ENCODE measurements at places on chromosomes 2 and 18.

GRCh38 chr18:13455960-13456481 is 237.5 kb downstream of the LDLRAD4 start:
- peak; percentile 50 for DNase-seq

- no peak for DNase-seq
Observed at GRCh38 chr2:220509096-220509757, 881.8 kb downstream of the SLC4A3 start.

- no peak for DNase-seq
Observed at GRCh38 chr18:62578980-62579511, 56.2 kb downstream of the ZCCHC2 start.

DNA sequence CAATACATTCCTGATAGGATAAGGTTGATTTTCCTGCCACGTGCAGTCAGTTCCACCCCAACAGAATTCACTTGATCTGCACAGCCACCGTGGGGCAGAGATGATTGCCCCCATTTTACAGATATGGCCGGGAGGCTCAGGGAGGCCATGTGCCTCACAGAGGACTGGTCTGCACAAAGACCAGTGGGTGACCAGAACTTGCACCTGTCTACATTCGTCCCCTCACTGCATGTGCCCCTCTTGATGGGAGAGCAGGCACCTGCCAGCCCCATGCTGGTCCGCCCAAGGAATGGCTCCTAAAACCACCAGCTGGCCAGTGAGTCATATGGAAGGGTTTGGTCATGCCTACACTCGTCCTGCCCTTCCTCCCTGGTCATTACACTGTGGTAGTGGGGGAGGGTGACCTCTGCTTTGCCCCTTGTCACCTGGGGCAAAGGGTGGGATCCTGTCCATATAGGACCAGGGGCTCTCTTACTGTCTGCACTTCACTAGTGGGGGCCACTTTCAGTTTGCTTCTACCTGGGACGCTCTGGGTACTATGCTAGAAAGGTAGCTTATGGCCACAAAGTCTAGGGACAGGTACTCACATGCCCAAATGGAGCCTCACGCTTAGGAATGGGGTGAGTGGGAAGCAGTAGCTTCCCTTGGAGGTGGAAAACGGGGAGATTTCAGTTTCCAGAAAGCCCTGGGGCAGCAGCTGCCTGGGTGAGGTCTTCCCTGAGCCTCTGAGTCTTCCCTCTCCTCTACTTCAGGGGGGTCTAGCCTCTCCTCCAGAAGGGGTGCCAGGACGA is 14.7 kb downstream of the RRM2 start:
- DNase-seq = no peak

DNA sequence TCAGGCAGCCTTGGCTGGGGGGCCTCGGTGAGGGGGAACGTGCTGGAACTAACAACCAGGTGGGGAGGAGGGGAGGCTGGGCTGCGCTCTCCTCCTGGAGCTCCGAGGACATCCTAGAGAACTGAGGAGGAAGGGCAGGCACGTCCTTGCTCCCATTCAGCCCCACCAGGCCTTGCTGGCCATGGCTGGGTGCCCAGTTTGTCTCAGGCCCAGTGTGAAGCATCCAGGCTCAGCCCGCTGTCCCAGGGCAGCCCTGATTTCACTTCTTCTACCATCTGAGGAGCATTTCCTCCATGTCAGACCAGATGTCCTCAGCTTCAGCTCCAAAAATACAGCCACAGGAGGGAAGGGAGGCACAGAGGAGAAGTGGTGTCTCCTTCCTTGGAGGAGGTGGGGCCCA is 125.4 kb downstream of the CELF4 start:
- DNase-seq = no peak

- no peak for DNase-seq
Observed at GRCh38 chr18:8895987-8896619, 190.7 kb downstream of the MTCL1 start.

DNA sequence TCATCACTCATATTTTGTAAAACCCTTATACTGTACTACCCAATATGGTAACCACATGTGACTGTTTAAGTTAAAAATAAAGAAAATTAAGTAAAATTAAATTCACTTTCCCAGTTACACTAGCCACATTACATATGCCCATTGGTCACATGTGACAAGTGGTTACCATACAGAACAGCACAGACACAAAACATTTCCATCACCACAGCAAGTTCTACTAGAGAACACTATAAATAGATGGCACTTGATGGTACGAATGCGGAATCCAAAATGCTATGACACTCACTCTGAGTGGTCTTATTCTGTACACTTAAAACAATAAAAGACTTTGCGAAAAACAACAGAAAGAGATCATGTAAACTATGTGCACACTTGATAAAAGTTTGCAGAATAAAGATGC is 202.2 kb downstream of the PDE1A start:
- DNase-seq = no peak

DNA sequence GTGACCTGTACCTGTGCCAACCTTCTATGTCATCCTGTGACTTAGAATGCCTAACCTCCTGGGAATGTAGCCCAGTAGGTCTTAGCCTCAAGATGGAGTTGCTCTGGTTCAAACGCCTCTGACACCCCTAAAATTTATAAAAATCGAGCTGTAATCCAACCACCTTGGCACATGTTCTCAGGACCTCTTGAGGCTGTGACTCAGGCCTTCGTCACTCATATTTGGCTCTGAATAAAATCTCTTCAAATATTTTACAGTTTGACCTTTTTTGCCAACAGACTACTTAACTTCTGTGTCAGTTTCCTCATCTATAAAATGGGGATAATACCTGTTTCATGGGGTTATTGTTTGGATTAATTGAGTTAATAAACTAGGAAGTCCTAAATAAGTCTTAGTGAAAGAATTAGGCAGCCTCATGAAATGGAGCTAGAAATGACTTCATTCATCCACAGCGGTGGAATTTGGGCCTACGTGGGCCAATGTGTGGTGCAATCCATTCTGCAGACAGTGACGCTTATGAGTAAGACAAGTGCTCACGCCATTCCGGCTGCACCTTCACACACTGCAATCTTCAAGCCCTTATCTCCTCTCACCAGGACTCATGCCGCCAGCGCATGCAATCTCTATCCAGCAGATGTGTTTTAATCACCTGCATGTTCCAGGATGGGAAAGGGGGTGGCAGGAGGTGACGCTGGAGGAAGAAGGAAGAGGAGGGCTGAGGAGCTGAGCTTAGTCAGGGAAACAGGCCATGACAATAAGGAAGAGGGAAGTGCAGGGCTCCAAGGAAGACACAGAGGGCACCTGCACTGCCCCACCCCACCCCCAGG is 2.0 kb upstream of the UBE2F start:
- DNase-seq = no peak

DNA sequence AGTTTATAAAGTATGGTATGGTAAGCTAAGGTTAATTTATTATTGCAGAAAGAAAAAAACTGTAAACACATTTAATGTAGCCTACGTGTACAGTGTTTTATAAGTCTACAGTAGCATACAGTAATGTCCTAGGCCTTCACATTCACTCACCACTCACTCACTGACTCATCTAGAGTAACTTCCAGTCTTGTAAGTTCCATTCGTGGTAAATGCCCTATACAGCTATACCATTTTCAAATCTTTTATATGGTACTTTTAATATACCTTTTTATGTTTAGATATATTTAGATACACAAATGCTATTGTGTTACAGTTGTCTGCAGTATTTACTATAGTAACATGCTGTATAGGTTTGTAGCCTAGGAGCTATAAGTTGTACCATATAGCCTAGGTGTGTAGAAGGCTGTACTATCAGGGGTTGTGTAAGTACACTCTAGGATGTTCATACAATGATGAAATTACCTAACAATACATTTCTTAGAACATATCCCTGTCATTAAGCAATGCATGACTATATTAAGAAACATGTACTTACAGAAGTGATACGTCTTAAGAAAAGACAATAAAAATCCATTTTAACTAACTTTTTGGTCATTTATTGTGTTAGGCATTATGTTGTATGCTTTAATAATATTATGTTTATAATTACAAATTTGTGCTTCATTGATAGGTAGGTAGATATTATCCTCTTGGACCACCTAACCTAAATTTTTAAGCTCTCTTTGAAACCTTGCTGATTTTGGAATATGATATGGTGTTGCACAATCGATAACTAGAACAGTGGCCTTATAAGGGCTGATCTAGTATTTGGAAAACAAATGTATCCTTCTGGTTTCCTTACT is 51.9 kb downstream of the VRK2 start:
- no peak for DNase-seq

DNA sequence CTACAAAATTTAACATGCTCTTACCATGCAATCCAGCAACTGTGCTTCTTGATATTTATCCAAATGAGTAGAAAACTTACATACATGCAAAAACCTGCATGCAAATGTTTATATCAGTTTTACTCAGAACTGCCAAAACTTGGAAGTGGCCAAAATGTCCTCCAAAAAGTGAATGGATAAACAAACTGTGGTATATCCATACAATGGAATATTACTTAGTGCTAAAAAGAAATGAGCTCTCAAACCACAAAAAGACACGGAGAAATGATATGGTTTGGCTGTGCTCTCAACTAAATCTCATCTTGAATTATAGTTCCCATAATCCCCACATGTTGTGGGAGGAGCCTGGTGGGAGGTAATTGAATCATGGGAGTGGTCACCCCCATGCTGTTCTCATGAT is 267.2 kb downstream of the ZEB2 start:
- DNase-seq = no peak

- DNase-seq = no peak
Observed at GRCh38 chr2:602571-603359, 74.4 kb downstream of the TMEM18 start.

DNA sequence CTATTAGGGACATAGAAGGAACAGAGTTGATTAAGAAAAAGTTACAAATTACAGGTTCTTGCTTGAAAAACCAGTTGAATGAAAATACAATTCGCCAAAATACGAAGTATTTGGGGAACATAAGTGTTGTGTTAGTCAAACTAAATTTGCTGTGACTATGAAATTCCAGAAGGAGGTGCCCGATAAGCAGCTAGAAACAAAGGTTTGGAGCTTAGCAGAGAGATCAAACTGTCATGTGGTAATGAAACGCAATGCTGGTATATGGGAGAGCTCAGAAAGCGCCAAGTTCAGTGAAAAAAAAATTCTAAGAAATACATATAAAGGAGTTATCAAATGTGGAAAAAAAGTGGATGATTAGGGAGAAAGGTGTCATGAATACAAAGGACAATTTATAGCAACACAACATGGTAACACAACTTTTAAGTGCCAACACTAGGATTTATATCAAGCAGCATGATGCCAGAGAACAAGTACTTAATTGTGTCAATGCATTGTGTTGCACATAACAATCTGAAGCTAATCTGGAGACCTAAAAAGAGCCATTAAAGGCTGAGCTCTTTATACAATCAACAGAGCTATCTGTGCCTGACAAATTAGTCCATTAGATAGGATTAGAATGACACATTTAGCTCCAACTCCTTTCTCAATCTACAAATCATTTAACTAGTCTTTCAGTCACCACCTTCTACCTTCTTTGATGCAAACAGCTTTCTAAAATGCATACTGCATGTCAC is 31.2 kb downstream of the SMAD2 start:
- no peak for DNase-seq

DNA sequence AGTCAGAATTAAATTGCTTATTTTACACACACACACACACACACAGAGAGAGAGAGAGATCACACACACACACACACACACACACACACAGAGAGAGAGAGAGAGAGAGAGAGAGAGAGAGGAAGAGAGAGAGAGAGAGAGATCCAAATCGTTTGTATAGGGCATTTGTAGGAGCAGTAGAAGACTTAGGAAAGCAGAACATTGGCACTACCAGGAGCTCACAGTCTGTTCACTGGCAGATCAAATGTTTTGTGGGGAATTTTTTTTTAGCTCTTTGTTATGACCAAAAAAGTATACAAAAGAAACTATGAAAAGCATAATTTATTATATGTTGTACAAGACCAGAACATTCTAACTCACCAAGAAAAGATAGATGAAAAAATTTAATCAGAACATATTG is 81.8 kb downstream of the MBD5 start:
- no peak for DNase-seq

DNA sequence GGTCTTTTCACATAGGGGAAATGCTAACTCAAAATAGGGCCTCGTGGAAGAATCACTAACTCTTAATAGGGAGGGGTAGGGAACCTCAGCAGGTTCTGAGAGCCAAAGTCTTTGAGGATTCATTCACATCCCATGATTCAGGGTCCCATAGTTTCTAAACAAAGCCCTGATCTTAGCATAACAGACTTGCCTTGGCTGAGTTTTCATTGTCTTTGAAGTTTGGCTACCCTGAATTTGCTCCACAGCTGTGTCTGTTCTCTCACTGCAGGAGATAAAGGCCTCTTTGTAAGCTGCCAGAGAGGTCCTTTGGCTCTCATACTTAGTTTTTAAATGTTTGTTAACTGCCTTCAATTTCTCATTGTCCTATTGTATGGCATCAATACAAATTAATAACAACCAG is 54.5 kb downstream of the ZDBF2 start:
- no peak for DNase-seq

DNA sequence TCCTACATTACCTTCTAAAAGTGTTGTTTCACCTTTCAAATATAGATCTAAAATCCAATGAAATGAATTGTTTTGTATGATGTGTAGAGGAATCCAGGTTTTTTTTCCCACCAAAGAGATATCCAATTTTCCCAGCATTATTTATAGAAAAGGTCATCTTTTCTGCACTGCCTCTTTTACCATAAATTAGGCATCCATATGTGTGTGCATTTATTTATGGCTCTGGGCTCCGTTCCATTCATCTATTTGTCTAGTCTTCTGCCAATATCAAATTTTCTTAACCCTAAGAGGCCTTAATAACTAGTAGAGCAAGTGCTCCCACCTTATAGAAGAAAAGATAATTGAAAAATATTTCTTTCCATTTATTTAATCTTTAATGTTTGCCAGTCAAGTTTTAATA is 88.3 kb downstream of the ATAD2B start:
- no peak for DNase-seq

- no peak for DNase-seq
Observed at GRCh38 chr2:8922431-8922830, 81.1 kb downstream of the MBOAT2 start.

GRCh38 chr2:19843992-19844515 is 57.7 kb downstream of the TTC32 start:
- no peak for DNase-seq

- no peak for DNase-seq
Observed at GRCh38 chr2:86624267-86624547, 542 bp upstream of the RNF103 start.

- DNase-seq = no peak
Observed at GRCh38 chr2:177746358-177746757, 326.2 kb downstream of the PDE11A start.

- DNase-seq = no peak
Observed at GRCh38 chr18:34730774-34731173, 20.7 kb downstream of the DTNA start.

- DNase-seq = peak; percentile 8
Observed at GRCh38 chr2:134122610-134123009, 131.3 kb upstream of the MGAT5 start.

GRCh38 chr2:175103191-175103590 is 64.8 kb downstream of the ATF2 start:
- no peak for DNase-seq

All from activated CD4-positive, alpha-beta T cell treated with anti-CD3 and anti-CD28 coated beads, Interleukin-2, amount 10 ng/mL, durations not matched to agents 7 days and 5 days (primary cell).